ENCODE measurements at places on chromosomes 2 and 18. TPM values are rescaled to one million over a fixed set of nuclear protein-coding genes. Genes with fewer than 3 reads are reported as not detected.
A peak's percentile ranks its signal among the peaks of the same experiment; 100 is the strongest.

- H3K36me3 ChIP-seq: no peaks in the 10 kb centered on the region
- H3K27ac ChIP-seq: no peak overlapping the region
- DNase-seq: no peak
- no peaks in the 10 kb centered on the region for H3K27me3 ChIP-seq
These were observed 34.0 kb downstream of the LOXHD1 start for GRCh38 chr18:46622999-46623398.

GRCh38 chr2:215929602-215930335 is 83.6 kb downstream of the MREG start:
- H3K4me1 ChIP-seq: no peaks in the 10 kb centered on the region
- peaks cover 5% of the 10 kb centered on the region for H3K27me3 ChIP-seq
- DNase-seq: no peak
- H3K27ac ChIP-seq: no peak overlapping the region
- H3K4me3 ChIP-seq: no peak overlapping the region

GRCh38 chr2:9753276-9753600 is 90.0 kb upstream of the TAF1B start:
- DNase-seq: peak; percentile 78
- no peak overlapping the region for H3K4me3 ChIP-seq
- no peaks in the 10 kb centered on the region for H3K27me3 ChIP-seq
- H3K4me1 ChIP-seq: peaks cover 11% of the 10 kb centered on the region
- no peaks in the 10 kb centered on the region for H3K36me3 ChIP-seq

- H3K27ac ChIP-seq: no peak overlapping the region
- no peaks in the 10 kb centered on the region for H3K36me3 ChIP-seq
- H3K4me1 ChIP-seq: peaks cover 4% of the 10 kb centered on the region
- DNase-seq: no peak
These were observed 22.4 kb downstream of the CREG2 start for GRCh38 chr2:101364878-101365277.

DNA sequence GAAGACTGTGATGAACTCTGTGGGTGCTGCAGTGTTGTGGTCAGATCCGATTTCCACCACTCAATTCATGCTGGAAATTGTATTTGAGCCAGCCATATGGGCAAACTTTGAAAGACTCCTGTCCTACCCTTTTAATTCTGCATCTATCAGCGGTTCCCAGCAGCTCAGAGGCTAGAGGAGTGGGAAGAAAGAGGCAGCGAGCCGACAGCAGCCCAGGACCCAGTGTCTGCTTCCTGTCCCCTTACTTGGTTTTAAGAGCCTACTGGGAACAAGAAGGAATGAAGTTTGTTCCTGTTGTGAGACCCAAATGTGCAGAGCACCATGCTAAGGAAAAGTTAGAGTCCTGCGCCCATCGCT is 72.7 kb upstream of the FOSL2 start:
- H3K27me3 ChIP-seq: no peaks in the 10 kb centered on the region
- H3K4me1 ChIP-seq: peaks cover 30% of the 10 kb centered on the region
- no peak overlapping the region for H3K27ac ChIP-seq

DNA sequence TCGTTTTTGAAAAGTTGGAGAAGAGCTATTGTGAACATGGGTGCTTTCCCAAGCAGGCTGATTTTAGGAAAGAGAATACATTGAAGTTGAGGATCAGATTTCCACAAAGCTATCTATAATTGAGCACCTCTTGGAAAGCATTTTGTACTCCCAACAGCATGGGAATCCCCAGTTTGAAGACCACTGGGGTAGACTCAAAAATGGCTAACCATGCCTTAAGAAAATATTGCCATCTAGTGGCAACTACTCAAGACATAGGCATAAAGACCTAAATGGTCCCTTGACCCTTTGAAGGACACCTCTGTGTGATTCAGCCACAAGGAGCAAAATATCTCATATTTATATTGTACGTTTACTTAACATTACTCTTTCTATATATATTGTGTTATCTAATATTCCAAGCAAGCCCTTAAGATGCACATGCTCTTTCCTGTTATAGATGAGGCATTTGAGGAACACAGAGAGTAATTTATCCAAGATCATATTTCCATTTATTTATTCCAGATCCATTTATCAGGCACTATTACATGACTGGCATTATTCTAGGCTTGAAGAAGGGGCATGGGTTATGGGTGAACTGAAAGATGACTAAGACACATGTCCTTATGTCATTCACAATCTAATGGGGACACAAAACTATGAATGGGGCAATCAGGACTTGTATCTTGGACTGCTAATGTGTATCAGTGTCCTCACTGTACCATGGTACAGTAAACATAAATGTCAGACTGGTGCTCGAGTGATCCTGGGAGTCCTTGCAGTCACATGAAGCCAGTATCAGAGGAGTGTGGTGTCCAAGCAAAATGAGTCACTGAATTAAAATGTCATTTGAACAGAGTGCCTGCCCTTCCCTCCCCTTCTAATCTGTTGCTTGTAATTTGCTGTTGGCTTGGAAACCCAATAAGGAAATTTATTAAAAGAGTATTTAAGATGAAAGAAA is 121.0 kb upstream of the XPO1 start:
- peak; percentile 69 for DNase-seq
- no peak overlapping the region for H3K4me3 ChIP-seq
- H3K27ac ChIP-seq: peak overlapping the region; percentile 29
- no peaks in the 10 kb centered on the region for H3K36me3 ChIP-seq
- H3K27me3 ChIP-seq: no peaks in the 10 kb centered on the region
- peaks cover 12% of the 10 kb centered on the region for H3K4me1 ChIP-seq

DNA sequence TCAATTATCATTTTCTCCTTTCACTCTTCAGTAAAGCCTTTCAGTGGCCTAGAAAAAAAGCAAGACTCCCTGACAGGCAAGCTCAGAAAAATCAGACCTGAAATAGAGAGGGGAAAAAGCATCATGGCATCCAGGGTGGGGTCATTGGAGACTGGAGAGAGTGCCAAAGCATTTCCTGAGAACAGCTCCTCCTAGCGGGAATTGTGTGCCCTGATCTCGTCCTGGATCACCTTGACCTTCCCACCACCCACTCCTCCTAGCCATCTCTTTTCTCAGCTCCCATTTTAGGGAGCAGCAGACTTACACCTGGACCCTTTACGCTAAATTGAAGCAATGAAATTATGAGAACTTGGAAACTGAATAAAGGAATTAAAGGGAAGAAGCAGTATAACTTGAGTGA is 176.6 kb downstream of the VWC2L start:
- H3K36me3 ChIP-seq: no peaks in the 10 kb centered on the region
- no peaks in the 10 kb centered on the region for H3K4me1 ChIP-seq
- no peak overlapping the region for H3K27ac ChIP-seq
- H3K4me3 ChIP-seq: no peak overlapping the region
- no peaks in the 10 kb centered on the region for H3K27me3 ChIP-seq

- peak; percentile 2 for DNase-seq
- H3K4me3 ChIP-seq: no peak overlapping the region
- no peak overlapping the region for H3K27ac ChIP-seq
- H3K36me3 ChIP-seq: no peaks in the 10 kb centered on the region
These were observed 84.1 kb downstream of the NDUFA10 start for GRCh38 chr2:239940861-239941570.

- peak; percentile 64 for DNase-seq
- H3K4me3 ChIP-seq: no peak within 1 kb of the TSS
- no peak within 1 kb of the TSS for H3K27ac ChIP-seq
- no peaks in the 10 kb centered on the region for H3K36me3 ChIP-seq
- no peaks in the 10 kb centered on the region for H3K4me1 ChIP-seq
These were observed at the start of gene CNTNAP5 for GRCh38 chr2:124025171-124025580. TSS of gene CNTNAP5 (plus strand) at chr2:124025287. CDS start at chr2:124025651, 364 bp downstream.

The IL37 gene
- total RNA-seq: not detected

The LRPPRC gene
- total RNA-seq: 95.7 TPM

The TLX2 gene
- 3.9 TPM for total RNA-seq

The B3GNT2 gene
- 40.0 TPM for total RNA-seq

All from adrenal gland (tissue), 19 donors.